ENCODE measurements at places on chromosomes 7 and 10.

GRCh38 chr10:95328013-95328412, 37.2 kb upstream of the PDLIM1 start:
- DNase-seq = no peak

DNA sequence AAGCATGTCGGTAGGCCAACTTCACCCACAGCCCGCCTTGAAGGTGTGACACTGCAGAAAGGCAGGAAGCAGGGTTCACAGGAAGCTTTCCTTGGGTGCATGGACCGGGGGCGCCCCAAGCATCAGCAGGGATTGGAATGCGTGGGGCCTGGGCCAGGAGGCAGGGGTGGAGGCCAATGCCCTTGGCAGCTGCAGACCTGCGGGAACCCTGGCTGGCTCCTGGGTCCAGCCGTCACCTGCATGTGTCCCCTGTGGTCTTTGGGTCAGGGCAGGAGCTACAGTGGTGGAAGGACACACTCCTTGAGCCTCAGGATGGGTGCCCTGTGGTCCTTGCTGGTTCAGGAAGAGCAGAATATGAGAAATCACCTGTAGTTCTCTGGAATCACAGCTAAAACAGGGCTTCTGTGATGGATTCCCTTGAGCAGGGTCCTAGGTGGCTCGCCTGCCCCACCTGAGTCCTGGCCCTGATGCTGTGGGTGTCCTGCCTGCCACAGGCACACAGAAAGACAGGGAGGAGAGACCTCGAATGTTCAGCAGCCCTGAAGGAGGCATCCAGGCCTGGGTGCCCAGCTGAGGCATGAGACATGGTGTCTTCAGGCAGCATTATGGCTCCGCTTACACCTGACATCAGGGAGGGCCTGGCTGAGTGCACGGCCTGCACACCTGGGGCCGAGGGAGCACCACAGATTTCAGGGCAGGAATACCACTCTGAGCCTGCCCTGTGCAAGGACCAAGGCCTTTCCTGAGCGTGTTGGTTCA, 15.1 kb downstream of the ANTXRL start:
- DNase-seq = no peak

- no peak for DNase-seq
Measured at GRCh38 chr10:64503429-64503828, 982.2 kb downstream of the REEP3 start.

- no peak for DNase-seq
Measured at GRCh38 chr7:69341288-69341687, 257.0 kb upstream of the AUTS2 start.

- no peak for DNase-seq
Measured at GRCh38 chr7:88200789-88201188, 19.0 kb downstream of the SRI start.

- DNase-seq = no peak
Measured at GRCh38 chr10:77377034-77377433, 260.6 kb downstream of the KCNMA1 start.

DNA sequence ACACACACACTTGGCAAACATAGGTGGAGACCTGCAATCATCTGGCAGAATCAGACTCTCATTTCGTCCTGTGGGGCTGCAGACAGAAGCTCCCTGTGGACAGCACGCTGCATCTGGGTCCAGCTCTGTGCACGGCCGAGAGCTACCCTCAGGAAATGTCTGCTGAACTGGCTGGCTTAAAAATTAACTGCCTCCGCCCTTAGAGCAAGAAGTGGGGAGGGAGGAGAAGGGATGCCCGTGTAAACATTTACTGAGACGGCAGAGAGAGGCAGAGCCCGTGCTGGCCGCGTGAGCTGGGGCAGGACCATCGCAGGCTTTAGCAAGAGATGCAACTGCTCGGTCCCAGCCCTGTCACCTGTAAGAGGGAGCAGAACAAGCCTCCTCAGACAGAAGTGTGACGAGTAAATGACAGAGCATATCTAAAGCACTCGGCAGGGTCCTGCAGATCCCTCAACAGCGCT, 81.8 kb downstream of the TNS3 start:
- DNase-seq = no peak
